ENCODE measurements at places on chromosomes 12 and 14.

DNA sequence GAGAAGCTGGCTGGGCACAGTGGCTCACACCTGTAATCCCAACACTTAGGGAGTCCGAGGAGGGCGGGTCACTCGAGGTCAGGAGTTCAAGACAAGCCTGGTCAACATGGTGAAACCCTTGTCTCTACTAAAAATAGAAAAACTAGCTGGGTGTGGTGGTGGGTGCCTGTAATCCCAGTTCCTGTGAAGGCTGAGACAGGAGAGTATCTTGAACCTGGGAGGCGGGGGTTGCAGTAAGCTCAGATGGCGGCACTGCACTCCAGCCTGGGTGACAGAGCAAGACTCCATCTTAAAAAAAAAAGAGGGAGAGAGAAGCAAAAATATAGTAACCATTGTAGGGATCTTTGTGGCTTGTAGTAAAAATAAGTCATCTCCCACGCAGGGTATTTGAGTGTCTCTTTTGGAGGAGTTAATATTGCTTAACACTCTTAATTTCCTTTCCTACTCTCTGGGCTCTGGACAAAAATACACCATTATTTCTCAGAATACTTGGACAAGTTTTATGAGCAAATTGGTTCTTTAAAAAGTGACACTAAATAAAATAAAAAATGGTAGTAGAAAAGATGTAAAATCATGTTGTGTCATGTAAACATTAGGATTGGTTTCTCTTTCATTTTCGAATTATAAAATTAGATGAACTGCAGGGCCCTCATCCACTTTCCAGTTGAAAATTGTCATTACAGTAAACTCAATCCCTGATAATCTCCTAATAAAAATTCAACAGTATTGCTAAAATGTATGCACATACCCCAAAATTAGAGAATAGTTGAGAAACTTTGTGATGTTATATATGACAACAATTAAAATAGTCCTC is 61.1 kb upstream of the C12orf71 start:
- DNase-seq = no peak

GRCh38 chr12:12882288-12882687 is 9.1 kb upstream of the GPRC5A start:
- DNase-seq = no peak

- no peak for DNase-seq
Measured at GRCh38 chr12:8779281-8779680, 43.1 kb upstream of the A2ML1 start.

DNA sequence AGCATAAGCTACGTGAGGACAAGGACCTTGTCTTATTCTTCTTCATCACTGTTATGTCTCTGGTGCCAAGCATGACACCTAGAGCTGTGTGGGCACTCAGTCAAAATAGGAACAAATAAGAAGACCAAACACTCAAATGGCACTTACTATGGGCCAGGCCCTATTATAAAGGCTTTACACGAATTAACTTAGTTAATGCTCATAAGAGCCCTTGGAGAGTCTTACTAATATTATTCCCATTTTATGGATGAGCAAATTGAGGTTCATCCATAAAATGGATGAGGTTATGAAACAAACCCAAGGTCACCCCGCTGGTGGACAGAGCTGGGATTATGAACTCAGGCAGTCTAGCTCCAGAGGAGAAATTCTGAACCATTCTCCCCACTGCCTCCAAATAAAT is 47.7 kb downstream of the ISCA2 start:
- DNase-seq = no peak

- DNase-seq = no peak
Measured at GRCh38 chr14:68513838-68514607, 278.8 kb downstream of the ZFP36L1 start.

- DNase-seq = no peak
Measured at GRCh38 chr12:26281320-26281719, 85.9 kb downstream of the SSPN start.

GRCh38 chr12:68319988-68320623 is 12.1 kb downstream of the MDM1 start:
- no peak for DNase-seq

DNA sequence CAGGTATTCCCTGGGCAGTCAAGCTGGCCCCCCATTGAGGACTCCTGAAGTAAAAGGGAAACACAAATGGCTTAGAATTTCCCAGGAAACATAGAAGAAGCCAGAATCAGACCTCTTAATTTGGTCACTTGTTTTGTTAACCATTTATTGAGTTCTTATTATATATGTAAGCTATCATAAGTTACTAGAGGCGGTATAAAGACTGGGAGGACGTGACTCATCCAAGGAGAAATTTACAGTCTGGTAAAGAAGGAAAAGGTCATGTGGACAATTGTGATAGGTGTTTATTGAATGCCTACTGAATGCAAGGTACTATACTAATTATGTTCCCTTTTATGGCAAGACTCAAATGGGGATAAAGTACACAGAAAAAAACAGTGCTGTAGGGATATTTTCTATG is 146.7 kb downstream of the DYRK2 start:
- no peak for DNase-seq

GRCh38 chr14:32620303-32620702 is 291.2 kb downstream of the AKAP6 start:
- no peak for DNase-seq

DNA sequence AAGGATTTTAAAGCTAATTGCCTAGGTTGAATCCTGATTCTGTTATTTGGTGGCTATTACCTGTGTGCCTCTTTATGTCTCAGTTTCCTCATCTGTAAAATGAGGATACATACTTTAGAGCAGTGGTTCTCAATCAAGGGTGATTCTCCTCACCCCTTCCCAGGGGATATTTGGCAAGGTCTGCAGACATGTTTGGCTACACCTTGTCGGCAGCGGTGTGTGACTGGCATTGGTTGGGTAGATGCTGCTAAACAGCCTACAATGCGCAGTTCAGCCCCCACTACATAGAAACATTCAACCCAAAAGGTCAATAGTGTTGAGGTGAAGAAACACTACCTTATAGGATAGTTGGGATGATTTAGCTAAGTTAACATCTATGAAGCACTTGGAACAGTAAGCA is 23.4 kb downstream of the LDHB start:
- no peak for DNase-seq

GRCh38 chr12:68619541-68619940 is 8.8 kb downstream of the RAP1B start:
- no peak for DNase-seq

DNA sequence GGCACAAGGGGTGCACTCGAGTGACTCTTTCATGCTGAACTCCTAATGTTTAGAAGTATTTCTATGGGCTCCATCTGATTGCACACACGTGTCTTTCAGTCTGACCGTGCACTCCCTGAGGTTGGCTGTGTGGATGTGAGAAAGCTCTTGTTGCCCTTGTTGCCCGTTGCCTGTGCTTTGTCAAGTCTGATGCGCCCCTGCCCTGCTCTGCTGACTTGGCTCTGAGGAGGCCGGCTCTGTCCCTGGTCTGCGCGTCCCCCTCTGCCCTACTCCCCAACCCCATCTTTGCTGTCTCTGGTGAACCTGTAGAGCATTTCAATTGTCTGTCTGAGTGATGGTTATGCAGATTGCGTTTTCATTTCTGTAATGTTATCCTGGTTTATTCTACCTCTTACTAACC is 802.3 kb downstream of the NRXN3 start:
- no peak for DNase-seq

- DNase-seq = no peak
Measured at GRCh38 chr14:39310051-39310450, 76.3 kb downstream of the MIA2 start.

DNA sequence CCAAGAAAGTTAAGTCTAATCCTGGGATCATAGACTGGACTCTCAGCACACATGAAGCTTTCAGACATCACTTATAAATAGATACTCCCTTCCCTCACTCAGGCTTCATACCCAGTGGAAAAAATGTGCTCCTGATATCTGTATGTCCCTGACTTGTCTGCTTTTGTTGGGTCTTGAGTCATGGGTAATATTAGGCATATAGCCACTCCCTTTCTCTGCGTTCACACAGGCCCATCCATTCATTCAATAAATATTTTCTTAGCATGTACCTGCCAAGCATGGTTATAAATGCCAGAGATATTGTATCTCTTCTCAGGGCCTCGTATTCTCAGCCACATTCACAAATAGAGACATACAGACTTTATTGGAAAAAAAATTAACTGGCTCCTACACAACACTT is 43.5 kb downstream of the COX16 start:
- no peak for DNase-seq

DNA sequence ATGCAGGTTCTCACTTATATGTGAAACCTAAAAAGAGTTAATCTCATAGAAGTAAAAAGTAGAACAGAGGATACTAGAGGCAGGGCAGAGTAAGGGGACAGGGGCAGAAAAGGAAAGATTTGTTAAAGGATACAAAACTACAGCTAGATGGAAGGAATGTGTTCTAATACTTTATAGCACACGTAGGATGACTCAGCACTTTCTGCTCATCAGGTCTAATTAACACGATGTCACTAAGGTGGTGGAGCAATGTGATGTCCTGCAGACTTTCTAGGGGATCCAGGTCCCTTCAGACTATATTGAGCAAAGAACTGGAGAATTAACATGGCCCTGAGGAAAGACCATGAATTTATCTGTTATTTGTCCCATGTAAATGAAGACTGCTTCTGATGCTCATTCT is 80.8 kb upstream of the CMKLR1 start:
- DNase-seq = no peak

DNA sequence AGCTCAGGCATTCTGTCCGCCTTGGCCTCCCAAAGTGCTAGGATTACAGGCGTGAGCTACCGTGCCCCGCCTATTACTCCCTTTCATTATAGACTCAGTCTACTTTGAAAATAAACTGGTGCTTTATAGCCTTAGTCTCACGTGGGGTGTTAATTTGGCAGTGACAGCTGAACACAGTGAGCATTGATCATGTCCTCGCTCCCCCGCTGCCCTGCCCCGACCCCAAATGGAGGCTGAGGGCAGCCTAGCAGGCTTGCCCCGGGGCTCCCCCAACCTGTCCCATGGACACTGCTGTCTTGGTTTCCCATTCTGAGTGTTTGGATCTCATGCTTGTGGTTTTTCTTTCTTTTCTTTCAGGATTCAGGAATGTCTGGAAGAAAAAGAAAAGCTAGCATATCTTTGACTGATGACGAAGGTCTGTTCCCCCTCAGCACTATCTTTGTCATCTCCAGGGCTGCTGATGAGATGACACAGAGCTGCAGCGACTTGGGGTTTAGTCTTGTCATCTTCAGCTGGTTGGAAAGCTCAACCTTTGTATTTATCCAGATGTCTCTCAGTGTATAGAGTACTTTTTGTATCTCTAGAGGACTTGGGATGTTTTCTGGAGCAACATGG is 42.2 kb downstream of the EP400 start:
- no peak for DNase-seq

- no peak for DNase-seq
Measured at GRCh38 chr12:89689306-89689705, 19.3 kb downstream of the ATP2B1 start.

- DNase-seq = no peak
Measured at GRCh38 chr12:49776858-49777257, 35.5 kb downstream of the TMBIM6 start.

- DNase-seq = no peak
Measured at GRCh38 chr14:104680056-104680805, 9.2 kb upstream of the INF2 start.

- no peak for DNase-seq
Measured at GRCh38 chr12:66132408-66132807, 1.9 kb upstream of the LLPH start.

Data from T-helper 17 cell (primary cell).